ENCODE measurements at places on chromosomes 12 and 14.
A peak's percentile ranks its signal among the peaks of the same experiment; 100 is the strongest.

GRCh38 chr12:116657921-116658495, 79.9 kb downstream of the SPRING1 start:
- no peak for DNase-seq

GRCh38 chr14:26304056-26304455, 293.8 kb downstream of the NOVA1 start:
- DNase-seq = no peak

DNA sequence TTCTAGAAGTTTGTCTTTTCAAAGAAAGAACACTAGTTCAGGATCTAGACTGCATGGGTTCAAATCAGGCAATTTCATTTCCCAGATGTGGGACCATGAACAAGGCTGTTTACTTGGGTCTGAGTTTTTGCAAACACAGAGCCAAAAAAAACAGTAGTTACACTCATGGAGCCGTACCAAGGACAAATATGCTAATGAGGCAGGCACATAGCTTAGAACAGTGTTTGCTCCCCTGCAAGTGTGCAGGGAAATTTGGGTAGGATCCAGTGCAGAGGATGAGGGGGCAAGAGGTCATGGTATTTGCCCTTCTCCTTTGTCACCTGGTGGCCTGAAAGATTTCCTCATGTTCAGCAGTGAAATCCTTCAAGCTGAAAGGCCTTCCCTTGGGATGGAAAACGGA, 860.4 kb downstream of the VRK1 start:
- no peak for DNase-seq

DNA sequence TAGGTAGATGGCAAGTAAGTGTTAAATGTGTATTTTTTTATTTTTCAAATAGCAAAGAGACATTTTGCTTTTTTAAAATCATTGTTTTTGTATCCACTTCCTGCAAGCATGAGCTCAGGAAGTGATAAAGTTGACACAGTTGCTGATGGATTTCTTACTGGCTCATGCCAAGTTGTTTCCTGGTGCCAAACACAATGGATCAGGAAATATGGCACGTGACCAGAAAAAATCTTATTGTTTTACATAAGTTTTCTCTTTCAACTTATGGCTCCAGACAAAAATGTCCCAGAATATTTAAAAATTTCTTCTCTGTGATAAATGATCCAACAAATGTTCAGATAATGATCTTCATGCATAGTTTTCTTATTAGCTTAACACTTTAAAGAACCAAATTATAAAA, 1279.1 kb upstream of the FLRT2 start:
- DNase-seq = no peak

DNA sequence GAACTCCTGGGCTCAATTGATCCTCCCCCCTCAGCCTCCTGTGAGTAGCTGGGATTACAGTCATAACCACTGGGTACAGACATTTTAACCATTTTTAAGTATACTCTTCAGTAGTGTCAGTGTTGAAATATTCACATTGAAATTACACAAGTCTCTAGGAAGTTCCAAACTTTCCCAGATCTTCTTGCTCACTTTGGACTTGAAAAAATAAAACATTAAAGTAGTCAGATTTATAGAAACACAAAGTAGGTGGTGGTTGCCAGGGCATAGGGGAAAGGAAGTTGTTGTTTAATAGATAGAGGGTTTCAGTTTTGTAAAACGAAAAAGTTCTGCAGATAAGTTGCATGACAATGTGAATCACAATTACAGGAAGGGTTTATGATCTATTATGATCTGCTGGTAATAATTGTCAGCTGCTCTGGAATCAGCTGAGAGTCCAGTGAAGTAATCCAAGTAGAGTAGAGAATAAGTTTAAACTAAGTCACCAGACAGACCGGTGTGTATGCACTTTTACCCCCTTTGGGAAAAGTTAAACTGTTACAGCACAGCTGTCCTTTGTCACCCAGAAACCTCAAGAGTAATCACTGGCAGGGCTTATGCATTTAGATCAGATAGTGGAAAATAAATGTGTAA, 27.4 kb downstream of the PCNX1 start:
- DNase-seq = peak; percentile 14

DNA sequence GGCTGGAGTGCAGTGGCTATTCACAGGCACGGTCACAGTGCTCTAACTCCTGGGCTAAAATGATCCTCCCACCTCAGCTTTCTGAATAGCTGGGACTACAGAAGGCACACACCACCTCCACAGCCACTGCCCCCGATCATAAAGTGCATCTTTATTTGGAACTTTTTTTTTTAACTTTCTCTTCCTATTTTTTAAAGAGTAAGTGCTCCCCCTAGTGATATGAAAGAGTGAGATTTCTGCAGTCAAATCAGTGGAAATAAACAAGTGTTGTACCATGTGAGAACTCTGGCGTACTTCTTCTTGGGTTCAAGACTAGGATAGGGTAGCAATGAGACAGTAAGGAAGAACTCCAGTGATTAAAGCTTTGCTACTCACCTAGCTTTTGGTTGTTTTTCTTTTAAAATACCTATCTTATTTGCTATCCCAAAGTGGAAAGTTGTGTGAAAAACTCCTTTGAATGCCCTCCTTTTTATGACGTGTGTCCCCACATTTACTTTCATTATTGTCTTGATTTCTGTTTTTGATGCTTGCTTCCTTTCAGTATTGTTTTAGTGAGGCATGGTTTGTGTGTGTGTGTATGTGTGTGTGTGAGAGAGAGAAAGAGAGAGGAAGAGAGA, 6.6 kb downstream of the PPP4R4 start:
- no peak for DNase-seq

GRCh38 chr12:46657453-46658411, 168.1 kb downstream of the SLC38A4 start:
- no peak for DNase-seq

DNA sequence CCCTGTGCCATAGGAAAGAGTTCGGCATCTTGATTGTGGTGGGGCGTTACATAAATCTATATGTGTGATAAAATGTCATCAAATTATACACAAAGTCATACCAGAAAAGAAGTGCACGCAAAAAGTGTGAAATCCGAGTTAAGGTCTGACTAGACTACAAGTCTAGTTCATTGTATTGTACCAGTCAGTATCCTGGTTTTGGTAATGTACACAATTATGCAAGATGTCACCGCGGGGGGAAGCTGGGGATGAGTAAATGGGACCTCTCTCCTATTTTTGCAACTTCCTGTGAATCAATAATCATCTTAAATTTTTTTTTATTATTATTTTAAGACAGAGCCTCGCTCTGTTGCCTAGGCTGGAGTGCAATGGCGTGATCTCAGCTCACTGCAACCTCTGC, 43.2 kb upstream of the BCL11B start:
- DNase-seq = no peak

DNA sequence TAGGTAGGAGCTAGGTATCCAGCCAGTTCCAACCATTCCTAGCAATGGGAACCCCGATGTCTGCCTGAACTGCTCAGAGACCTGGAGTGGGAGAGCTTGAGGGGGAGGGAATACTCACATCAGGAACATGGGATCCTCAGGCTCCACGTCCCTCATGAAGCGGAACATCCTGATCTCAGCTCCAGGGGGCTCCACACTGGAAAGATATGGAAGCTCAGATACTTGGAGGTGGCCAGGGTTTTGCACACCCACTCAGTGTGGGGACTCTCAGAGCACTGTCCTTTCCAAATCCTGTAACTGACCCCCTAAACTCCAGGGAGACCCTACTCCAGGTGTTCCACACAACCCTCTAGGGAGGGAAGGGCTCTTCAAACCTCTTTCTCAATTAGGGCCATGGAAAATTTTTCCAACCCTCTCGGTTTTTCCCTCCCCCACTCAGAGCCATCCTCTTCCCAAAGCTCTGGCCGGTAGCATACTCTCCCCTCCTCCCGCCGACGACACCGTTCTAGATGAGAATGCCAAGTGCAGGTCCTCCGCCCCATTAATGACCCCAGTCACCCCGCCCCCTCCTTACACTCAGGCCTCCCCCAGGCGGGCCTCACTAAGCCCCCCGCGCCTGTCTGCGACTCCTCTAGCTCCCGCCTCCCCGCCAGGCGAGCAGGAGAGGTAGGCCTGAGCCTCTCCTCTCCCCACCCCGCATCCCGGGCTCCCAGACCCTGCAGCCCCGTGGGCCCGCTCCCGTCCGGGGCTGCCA, 597 bp downstream of the MLF2 start:
- no peak for DNase-seq

- DNase-seq = no peak
These were observed 76.1 kb downstream of the ALG10B start for GRCh38 chr12:38392554-38393144.

- no peak for DNase-seq
These were observed 24.3 kb upstream of the RGS6 start for GRCh38 chr14:71907793-71908515.

- no peak for DNase-seq
These were observed 34.7 kb upstream of the AMIGO2 start for GRCh38 chr12:47114481-47114892.

DNA sequence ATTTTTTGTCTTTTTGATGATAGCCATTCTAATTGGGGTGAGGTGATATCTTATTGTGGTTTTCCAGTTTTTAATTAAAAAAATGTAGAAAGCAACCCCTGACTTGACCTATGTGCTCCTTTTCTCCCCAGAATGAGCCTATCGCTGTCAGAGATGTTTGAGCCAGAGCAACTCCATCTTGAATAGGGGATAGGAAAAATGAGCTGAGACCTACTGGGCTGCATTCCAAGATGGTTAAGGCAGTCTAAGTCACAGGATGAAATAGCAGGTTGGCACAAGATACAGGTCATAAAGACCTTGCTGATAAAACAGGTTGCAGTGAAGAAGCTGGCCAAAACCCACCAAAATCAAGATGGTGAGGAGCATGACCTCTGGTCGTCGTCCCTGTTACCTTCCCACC, 13.8 kb downstream of the ERP27 start:
- DNase-seq = no peak

- DNase-seq = no peak
These were observed 32.3 kb upstream of the EIF5 start for GRCh38 chr14:103301512-103302354.

Measured in GM18507 (cell line).